ENCODE measurements at places on chromosomes 12 and 14. TPM values are rescaled to one million over a fixed set of nuclear protein-coding genes. Genes with fewer than 3 reads are reported as not detected.

GRCh38 chr12:65330331-65330730 is 51.8 kb downstream of the MSRB3 start:
- no peak for DNase-seq

Gene SYNDIG1L
- under 0.01 TPM for total RNA-seq

Gene POTEM
- total RNA-seq = not detected

Gene MOK
- total RNA-seq = 4.0 TPM

All from bronchial epithelial cell (primary cell).